ENCODE measurements at places on chromosomes 5 and 9.
A peak's percentile ranks its signal among the peaks of the same experiment; 100 is the strongest.

- no peak for DNase-seq
Measured at GRCh38 chr9:27227192-27227591, 69.8 kb downstream of the EQTN start.

DNA sequence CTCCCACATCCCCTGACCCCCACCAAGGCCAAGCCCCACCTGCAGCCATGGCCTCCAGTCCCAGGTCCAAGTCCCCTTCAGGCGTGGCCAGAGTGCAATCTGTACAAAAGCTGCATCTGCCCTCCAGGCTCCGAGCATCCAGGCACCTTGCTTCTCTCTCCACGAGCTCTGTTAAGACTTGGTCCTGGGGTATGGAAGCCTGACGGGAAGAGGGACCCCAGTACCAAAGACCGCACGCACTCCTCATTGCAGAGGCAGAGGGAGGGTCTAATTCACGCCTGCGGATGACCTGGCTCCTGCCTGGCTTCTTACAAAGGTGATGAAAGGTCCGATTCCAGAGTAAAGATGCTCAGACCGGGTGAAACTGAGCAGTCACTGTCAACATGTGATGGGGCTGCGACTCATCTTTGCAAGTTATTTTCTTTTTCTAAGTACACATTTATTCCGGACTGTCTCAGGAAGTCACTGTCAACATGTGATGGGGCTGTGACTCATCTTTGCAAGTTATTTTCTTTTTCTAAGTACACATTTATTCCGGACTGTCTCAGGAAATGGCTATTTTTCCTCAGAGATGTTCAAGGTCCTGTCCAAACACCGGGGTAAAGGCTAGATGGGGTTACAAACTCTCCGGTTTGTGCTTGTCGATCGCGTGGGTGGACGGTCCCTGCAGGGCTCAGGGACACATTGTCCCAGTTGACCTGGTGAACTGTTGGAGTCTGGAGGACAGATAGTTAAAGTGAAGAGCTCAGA lies 252.0 kb upstream of the IRX4 start:
- peak; percentile 81 for DNase-seq

GRCh38 chr5:10338686-10339057 lies 14.8 kb upstream of the MARCHF6 start:
- DNase-seq, result no peak

DNA sequence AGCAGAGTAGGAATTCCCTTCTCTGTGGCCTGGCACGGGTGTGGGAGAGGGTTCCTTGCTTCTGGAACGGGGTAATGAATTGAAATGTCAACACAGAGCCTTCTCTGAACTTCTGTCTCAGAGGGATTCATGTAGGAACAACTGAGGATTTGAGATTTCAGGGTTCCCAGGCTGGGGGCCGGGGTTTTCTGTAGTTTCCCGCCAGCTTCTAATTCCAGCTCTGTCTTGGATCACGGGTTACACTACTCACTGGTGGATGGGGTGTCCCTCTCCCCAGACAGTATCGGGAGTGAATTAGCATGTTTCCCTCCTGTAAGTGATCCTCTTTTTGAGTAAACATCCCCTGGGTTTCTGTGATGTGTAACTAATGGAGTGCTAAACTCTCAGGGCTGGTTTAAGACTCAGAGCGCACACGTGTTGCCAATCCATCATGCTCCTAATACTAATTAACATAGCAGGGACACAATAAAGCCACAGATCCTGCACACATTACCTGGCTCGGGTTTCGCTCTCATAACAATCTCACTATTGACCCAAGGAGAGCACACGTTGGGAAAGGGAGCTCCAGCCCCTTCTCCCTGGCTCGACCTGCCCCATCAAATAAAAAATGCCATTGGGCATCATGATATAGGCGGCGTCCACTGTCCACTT lies 18.1 kb upstream of the DMRT2 start:
- DNase-seq, result no peak

DNA sequence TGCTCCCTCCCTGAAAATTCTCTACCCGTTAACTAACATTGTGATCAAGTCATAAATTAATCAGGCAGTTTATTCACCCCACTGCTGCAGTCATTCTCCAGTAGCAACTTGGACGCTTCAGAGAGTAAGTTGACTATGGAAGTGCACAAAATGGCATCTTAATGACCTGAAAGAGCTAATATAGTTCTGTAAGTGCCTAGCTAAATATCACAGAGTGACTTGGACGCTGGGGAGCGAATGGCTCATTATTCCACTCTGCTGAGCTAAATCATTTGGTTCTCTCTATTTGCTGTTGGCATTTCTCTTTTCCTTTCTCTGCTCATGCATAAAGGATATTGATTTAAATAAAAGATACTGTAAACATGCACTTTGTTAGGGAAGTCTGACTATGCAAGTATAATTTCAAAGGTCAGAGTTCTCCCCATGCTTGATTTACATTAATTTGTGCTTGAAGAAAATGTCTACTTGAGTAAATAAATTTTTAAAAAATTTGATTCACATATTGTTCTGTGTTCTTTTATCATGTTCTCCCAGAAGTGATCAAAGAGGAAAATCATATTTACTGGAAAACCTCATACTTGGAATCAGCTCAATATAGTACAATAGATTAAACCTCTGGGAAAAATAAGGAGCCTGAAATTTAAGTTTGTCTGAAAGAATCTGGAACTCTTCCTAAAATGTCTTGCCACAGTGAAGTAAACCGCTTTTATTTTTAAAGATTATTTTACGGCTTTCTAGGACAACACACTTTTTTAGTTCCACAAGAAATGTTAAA lies 169.5 kb upstream of the HAPLN1 start:
- no peak for DNase-seq

DNA sequence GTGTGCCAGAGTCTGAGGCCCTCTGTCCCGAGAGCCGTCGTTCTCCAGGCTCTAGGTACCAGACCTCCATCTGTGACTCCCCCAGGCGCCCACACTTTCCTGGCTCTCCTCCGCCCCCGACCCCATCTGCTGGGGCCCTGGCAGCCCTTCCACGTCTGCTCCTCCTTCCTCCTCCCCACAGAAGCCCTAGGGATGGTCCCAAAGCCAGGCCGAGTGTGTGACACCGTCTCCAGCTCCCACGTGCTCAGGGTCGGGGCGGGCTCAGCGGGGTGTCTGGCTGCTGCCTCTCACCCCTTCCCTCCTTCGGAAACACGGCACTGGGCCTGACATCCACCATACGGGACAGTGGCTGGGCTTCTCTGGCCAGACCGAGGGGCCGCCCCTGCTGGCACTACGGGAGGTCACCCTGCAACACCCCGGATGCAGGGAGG lies 20.5 kb upstream of the SLC6A19 start:
- no peak for DNase-seq

DNA sequence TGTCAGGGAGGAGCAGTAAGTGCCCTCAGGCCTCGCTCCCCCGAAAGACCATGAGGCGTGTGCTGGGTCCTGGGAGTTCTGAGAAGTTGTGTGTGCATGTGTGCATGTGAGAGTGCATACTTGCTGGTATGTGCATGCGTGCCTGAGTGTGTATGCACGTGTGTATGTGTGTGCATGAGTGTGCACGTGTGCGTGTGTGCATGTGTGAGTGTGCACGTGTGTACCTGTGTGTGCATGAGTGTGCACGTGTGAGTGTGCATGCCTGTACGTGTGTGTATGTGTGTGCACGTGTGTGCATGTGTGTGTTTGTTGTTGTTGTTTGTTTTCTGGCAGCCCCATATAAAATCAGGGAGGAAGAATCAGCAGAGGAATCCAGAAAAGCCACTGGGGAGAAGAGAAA lies 426.7 kb downstream of the IRX2 start:
- no peak for DNase-seq

DNA sequence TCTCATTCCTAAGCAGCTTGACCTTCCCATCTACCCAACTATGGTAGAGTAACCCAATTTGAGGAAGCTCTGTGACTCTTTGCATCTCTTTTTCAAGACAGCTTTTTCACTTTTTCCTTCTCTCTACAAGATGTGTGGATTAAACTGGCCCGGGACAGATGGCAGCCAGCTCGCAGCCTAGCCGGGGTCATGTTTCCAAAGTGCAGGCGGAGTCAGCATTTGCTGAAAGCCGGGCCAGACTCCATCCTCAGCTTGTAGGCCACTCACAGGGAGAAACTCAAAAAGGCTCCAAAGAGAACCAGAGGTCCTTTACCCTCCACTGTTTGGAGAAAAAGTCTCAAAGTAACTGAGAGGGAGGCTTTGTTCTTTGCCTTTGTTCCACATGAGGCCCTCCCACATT lies 286.8 kb upstream of the PANK3 start:
- peak; percentile 67 for DNase-seq

DNA sequence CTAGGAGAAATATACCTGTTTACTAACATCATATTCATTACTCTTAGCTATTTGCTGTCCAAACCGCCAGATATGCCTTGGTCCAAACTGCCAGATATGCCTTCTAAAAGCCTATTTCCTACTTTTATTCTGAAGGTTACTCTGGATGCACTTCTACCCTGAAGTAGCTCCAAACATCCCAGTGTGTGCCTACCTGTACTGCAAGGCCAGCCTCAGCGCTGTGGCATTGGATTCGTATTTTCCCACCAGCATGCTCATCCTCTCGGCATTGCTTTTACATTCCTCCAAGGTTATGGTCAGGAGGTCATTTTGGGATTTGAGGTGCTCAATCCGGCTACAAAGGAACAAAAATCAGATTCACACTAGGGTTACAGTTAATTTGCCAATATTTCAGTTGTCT lies 94.3 kb downstream of the DCP2 start:
- DNase-seq, result no peak
